ENCODE measurements at places on chromosomes 16 and 17.
A peak's percentile ranks its signal among the peaks of the same experiment; 100 is the strongest.

DNA sequence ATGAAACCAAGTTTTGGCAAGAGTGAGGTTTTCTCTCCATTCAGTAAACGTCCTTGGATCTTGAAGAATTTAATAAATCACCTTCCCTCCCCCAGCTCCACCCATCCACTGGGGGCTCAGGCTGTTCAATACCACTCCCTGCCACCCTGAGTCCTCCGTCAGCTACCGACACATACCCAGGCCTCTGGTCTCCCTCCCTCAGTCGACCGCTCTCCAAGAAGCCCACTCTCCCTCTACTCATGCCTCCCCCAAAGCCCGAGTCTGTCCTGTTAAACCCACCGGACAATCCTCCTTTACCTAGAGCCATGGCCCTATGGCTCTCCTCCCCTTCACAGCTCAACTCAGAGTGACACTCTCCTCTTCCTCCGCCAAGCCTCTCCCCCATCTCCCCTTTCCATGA is 19.7 kb upstream of the SLC4A1 start:
- no peak for DNase-seq

GRCh38 chr16:21620592-21620991 is 21.2 kb downstream of the METTL9 start:
- no peak for DNase-seq

DNA sequence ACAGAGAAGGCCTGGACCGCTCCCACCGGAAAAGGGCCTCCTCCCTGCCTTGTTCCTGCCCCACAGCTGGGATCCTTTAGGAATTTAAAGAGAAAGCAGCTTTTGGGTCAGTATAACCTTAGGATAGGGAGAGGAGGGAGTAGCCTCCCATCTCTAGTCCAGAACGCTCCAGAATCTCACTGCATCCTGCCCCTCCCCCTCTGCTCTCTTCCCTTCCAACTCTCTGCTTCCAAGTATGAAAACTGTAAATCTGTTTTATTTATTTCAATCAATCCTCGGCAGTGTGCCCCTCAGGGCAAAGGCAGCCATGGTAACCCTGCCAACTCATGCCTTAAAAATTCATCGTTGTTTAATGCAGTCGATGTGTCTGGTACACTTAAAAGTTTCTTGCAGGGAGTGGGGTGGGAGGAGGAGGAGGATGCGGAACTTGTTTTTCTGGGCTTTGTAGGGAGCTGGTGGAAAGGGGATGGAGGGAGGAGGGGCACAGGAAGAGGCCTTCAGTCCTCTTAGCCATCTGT is 21.2 kb upstream of the MTSS2 start:
- DNase-seq = peak; percentile 22

DNA sequence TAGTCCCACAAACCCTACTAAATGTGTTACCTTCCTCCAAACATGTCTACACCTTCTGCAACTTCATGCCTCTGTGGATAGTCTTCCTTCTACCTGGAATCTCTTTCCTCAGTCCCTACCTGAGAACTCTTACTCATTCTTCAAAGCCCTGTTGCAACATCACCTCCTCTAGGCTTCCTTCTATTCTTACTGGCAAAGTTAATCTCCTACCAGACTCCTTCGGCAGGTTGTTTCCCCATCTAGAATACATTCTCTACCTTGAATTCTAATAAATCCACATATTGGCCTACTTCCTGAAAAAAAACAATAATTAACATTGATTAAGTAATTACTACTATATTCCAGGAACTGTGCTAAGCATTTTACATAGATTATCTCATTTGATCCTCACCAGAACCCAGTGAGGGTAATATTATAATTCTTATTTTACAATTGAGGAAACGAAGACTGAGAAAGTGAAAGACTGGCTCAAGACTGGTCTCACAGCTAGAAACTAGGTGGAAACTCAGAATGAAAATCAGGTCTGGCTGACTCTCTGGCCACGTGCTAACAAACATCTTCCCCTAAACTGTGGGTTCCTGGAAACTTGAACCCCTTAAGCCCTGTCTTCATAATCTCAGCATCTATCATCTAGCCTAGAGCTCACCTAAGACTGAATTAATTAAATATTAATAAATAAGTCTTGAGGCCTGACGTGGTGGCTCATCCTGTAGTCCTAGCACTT is 4.6 kb upstream of the STAT3 start:
- DNase-seq = no peak

DNA sequence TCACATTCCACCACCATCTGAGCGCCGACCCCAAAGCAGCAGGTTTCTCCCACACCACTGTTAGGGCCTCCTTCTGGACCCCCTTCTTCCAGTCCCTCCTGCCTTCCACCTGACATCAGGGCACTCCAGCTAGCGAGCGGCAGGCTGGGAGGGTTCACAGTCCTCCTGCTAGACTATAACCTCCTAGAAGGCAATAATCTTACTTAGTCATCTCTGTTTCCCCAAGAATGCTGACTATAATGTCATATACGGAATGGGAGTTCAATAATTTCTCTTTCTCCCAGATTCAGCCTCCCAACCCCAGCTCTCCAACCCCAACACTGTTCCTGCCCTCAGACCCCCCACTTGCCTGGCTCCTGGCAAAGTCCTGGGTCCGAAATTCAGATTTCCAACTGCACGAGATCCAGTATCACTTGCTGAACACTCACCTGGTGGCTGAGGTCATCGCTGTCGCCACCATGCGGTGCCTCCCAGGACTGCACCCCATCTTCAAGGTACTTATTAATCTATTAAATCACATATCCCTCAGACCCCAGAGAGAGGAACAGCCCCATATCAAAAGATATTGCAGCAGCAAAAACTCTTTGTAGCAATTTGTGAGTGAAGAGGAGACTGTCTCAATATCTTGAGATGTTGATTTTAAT is 5.6 kb downstream of the ALOX12 start:
- no peak for DNase-seq

GRCh38 chr16:30901201-30902028 is 5.0 kb downstream of the CTF1 start:
- no peak for DNase-seq

DNA sequence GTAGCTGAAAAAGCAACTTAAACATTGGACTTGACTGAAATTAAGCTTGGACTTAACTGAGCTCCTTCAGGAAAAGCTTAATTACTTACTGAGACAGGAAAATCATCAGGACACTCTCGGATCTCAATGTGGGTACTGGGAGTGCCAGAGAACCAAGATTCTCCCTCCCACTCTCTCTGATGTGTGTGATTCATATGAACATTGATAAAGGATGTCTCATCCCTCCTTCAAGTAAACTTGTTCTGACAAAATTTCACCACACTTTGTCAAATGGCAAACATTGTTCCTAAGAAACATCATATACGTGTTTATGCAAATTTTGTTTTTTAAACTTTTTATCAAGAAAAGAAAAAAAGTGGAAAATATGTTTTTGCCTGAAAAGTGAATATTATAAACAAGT is 4.1 kb upstream of the SLFN5 start:
- DNase-seq = no peak

DNA sequence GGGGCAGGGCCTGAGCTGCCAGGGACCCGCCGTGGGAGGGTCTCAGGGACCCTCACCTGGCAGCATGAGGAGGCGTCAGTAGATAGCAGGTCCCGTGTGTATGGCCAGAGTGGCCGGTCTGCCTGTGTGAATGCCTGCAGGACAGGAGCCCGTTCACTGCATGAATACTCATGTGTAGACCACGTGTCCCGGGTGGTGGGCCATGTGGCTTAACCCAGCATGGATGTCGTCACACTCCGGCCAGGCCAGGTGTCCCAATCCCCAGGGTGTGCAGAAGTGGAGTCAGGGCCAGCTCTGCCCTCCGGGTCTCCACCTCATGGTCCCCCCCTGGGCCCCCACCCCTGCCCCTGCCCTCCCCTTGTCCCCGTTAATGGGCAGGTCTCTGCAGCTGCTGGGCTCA is 53.7 kb downstream of the BAHCC1 start:
- no peak for DNase-seq

GRCh38 chr16:1820096-1820945 is 6.3 kb downstream of the HAGH start:
- DNase-seq = no peak

GRCh38 chr16:86061721-86062120 is 162.8 kb downstream of the IRF8 start:
- DNase-seq = no peak

GRCh38 chr16:80997139-80997798 is 9.4 kb downstream of the CMC2 start:
- DNase-seq = peak; percentile 61

DNA sequence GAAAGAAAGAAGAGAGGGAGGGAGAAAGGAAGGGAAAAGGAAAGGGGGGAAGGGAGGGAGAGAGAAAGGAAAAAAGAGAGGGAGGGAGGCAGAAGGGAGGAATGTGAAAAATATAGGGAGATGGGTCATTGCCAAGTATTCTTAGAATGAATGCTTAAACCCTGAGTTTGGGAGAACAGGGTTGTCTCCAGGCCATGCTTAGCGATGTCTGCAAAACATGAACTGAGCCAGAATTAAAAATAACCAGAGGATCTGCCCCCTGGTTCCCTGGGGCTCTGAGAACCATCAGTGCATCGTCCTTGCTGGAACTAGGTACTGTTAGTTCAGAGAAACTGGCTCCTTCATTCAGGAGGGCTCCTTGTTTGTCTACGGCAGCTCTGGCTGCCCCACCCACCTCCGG is 170.4 kb downstream of the IRX5 start:
- no peak for DNase-seq

- peak; percentile 6 for DNase-seq
Measured at GRCh38 chr16:85798283-85798776, 1.0 kb downstream of the EMC8 start.

GRCh38 chr17:49498029-49498615 is 3.0 kb downstream of the NGFR start:
- DNase-seq = no peak

DNA sequence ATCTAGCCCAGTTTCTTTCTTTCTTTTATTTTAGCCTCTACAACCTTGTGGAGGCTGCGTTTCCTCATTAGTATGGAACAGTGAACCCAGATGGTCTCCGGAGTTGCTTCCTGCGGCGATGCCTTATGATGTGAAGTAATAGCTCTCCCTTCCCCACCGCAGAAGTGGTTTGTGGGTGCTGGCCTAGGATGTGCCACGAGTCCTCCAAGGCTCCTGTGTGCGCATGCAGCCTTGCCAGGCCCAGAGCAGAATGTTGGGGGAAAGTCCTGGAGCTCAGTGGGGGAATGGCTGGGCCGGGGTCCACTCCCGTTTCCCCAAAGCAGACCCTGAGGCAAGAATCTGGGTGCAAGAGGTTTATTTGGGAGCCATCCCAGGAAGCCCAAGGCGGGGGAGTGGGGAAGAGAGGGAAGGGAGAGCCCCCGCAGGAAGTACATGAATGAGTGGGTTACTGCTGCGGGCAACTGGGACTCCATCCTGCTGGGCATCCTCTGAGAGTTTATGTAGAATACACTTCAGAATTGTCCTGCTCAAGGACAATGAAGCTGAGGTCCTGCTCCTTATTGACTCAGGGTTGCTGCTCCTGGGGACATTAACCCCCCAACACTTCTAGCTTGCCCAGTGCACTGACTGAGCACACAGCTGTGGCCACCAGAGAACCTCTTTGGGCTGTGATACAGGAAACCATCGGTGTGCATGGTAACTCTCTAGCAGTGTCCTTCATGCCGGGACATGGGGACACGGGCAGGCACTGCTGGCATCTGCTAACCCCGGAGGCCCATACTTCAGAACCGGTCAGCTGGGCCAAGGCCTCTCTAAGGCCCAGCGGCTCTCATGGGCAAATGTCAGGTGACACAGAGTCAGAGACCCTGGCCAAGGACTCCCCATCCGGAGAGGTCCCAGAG is 3.7 kb upstream of the HCRT start:
- no peak for DNase-seq

- no peak for DNase-seq
Measured at GRCh38 chr16:87812200-87812656, 46.4 kb upstream of the KLHDC4 start.

DNA sequence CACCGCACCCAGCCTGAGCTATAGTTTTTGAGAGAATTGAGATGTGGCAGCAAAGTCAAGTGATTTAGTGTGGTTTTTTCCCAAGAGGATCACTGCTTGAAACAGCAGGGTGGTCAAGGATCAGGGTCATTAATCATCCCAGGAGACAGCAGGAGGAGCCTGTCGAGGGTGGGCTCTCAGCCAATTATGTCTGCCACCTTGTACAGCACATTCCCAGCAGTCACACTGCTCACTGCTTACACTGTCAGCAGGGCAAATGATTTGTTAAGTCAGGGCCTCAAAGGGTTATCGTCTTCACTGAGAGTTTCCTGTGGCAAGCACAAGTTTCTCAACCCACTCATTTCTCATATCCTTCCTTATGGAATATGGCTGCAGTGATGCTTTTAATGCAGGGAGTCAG is 13.2 kb downstream of the B3GNT9 start:
- peak; percentile 64 for DNase-seq

DNA sequence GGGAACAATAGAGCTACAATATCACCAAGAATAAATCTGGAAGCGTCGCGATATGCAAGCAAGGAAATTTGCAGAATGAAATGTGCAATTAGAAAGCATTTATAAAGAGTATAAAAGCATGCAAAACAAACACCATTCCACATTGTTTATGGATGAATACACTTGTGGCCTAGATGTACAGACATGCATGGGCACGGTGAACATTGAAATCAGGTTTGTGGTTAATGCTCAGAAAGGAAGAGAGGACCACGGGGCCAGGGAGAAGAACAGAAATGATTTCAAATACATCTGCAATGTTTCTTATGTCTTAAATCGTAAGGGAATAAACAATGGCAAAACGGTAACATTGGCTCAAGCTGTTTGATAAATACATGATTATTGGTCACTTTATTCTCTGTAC is 235.9 kb downstream of the FOXL1 start:
- no peak for DNase-seq

DNA sequence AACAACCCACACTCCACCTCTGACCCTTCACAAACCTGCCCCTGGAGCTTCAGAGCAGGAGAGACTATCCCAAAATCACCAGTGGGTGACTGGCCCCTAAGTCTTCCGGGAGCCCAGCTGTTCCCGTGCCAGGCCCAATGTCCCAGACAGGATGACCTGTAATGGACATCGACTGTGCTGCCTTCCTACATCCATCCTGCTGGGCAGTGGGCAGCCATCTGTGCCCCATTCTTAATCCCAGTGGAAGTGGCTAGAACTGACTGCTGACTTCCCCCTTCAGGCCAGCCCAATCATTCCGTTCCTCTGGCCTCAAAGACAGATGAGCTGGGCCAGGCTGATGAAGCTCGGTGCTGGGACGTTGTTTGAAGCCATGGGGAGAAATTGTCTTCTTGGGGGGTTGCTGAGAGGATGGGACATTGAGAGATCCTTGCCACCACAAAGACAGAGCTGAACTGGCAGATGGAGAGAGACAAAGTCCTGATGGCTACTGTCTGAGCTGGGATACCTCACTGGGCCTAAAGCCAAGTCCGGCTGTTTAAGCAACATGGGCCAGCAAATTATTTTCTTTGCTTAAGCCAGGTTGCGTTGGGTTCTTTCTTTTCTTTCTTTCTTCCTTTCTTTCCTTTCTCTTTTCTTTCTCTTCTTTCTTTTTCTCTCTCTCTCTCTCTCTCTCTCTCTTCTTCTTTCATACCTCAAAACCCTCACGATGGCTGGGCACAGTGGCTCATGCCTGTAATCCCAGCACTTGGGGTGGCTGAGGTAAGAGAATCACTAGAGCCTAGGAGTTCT is 17.9 kb upstream of the ALOX15B start:
- DNase-seq = no peak

DNA sequence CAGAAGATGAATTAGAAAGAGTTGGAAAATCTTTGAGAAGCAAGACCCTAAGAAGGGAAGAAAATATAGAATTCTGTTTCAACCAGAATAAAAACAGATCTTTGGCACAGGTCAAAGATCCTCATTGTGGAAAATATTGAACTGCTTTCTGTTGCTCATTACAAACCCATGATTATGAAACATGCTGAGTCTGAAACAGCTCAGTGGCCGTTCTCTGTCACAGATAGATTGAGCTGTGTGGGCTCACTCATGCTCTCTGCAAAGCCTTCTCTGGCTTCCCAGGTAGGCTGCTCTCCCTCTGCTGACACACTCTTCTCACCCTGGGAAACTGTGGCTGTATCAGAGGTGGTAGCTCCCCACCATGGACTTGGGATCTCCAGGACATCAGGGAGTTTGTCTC is 3.4 kb upstream of the KRT38 start:
- DNase-seq = no peak
